ENCODE measurements at places on chromosomes 12 and 14. TPM values are rescaled to one million over a fixed set of nuclear protein-coding genes. Genes with fewer than 3 reads are reported as not detected.

GRCh38 chr14:105023144-105023543, 2.3 kb upstream of the CDCA4 start:
- no peak for DNase-seq

DNA sequence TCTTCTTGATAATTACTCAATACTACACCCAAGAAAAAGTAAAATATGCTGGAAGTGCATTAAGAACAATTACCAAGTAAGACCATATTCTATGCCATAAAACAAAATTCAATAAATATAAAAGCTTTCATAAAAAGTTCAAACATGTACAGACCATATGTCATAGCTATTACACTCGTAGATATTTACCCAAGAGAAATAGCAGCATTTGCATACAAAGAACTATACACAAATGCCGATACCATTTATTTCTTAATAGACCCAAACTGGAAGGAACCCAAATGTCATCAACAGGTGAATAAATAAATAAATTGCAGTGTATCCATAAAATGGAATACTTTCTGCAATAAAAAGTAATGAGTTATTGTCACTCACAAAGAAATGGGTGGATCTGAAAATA, 78.3 kb upstream of the SLC16A7 start:
- no peak for DNase-seq

GRCh38 chr12:131892711-131893604, 1.5 kb upstream of the ULK1 start:
- no peak for DNase-seq

DNA sequence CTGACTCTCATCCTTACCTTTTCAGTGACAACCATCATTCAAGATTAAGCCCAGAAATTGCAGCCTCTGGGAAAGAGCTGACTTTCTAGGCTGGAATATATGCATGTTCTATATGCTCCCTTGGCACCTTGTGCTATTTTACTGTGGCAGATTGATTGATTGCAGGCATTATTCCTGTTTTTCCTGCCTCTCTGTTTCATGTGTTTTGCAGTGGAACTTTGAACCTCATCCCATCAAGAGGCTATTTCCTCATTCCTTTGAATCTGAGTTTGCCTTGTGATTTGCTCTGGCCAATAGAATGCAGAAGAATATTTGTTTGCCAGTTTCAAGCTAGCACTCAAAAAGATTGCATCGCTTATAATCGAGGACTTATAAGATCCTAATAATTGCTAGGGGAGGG, 174.8 kb upstream of the DCN start:
- no peak for DNase-seq

DNA sequence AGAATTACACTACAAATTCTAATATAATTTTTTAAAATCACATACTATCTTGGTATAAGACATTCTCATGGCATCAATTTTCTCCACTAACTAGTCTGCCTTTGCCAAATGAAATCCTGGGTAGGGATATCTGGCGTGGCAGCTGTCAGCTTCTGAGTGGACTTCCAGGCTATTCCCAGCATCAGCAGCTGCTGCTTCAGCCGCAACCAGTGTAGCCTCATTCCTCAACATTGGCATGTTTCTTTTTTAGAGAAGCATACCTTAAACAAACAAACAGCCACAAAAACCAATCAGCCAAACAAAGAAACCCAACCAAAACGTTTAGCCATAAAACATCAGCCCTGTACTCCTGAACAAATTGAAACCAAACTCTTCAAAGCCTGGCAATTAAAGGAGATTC, 235.8 kb downstream of the SSPN start:
- no peak for DNase-seq

- DNase-seq = peak; percentile 90
Observed at GRCh38 chr12:29743801-29744200, 39.9 kb downstream of the TMTC1 start.

GRCh38 chr12:106910202-106910601, 45.5 kb upstream of the TMEM263 start:
- no peak for DNase-seq

DNA sequence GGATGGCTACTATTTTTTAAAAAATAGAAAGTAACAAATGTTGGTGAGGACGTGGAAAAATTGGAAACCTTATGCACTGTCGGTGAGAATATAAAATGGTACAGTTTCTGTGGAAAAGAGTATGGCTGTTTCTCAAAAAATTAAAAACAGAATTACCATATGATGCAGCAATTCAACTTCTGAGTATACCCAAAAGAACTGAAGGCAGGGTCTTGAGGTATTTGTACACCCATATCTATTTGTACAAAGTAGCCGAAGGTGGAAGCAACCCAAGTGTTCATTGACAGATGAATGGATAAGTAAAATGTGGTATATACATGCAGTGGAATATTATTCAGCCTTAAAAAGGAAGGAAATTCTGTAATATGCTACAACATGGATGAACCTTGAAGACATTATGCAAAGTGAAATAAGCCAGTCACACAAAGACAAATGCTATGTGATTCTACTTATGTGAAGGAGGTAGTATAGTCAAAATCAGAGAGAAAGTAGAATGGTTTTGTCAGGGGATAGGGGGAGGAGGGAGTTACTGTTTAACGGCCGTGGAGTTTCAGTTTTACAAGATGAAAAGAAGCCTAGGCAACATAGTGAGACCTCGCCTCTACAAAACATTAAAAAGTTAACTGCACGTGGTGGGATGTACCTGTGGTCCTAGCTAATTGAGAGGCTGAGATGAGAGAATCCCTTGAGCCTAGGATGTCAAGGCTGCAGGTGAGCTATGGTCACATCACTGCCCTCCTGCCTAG, 38.4 kb upstream of the CCT2 start:
- DNase-seq = no peak

Gene RFC5
- 16.8 TPM for total RNA-seq

Gene RPGRIP1
- total RNA-seq = not detected
